ENCODE measurements at places on chromosomes 3 and 15.

DNA sequence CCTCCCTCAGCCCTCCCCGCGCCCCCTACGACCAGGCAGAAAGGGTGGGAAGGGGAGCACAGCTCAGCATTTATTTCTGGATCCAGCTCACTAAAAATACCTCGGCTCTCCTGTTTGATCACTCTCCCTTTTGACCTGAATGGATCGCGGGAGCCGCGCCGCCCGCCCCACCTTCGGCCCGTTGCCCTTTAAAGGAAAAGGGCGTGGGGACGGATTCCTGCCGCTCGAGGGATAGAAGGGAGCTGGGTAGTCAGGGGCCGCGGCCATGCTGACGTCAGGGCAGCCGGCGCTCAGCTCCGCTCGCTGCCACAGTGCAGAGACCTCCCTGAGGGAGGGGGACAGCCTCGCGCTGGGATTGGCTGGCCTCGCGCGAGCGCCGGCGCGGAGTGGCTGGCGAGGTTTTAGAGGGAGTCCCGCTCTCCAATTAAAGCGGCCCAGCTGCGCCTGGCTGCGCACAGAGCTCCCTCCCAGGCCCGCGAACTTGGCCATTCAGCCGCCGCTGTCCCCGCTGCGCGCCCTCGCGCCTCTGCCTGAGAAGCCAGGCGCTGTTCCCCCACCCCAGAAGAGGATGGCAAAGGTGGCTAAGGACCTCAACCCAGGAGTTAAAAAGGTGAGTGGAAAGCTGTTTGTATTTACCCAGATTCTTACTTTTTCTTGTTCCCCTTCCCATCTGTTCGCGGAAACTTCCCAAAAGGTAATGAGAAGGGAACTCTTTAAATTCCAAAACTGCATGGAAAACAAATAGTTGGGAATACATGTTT, at the start of gene LMCD1:
Gene LMCD1, plus strand, starts transcription at position 453 of the 761 bp plus-strand sequence. Its CDS starts 116 bp downstream, at position 569.
- peak; percentile 83 for DNase-seq

- no peak for DNase-seq
These were observed 24.9 kb upstream of the WNT5A start for GRCh38 chr3:55511895-55512570.

DNA sequence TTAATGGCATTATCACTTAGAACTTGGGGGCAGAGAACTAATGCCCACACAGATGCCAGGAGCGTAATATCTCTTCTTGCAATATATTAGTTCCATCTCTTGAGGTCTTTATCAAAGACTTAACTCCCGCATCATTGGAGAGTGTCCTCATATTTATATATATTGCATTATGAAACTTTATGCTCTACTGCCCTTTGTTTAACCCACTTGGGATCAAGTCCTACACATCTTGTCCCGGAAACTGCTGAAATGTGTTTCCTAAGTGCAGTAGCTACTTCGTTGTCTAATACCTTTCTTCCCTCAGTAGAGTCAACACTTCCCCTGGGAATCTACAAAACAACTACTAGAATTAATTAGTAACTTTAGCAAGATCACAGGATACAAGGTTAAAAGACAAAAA, 1029.2 kb downstream of the OTOL1 start:
- DNase-seq: no peak

GRCh38 chr15:54843006-54843405, 353.7 kb downstream of the RSL24D1 start:
- no peak for DNase-seq

DNA sequence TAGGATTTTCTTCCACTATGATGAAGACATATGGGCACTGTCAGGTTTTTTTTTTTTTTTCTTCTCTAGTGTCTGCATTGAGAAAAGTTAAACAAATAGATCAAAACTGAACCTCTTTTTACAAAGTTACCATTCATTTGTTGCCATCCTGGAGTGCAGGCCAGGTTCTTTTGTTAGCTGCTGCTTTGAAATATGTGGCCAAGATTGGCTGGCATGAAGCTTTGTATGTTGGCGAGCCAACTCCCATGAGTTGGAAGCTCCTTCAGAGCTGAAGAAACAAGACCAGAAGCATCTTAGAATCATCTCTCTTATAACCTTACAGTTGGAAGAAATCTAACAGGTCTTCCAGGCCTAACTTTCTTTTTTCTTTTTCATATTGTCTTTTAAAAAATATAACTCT, 346.5 kb downstream of the THSD4 start:
- no peak for DNase-seq

DNA sequence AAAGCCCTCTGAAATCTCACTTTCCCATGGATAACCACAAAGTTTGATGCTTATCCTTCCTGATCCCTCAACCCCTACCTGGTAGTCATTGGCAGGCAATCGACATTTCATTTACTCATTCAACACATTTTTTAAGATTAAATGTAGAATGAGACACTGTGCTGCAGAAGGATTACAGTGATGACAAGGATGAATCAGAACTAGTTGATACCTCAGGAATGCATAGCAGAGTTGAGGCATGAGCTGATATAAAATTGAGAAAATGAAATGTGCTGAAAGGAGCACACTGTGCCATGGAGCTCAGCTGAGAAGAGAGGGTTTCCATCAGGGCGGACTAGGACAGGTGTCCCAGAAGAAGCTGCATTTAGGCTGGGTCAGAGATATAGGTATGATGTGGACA, 48.9 kb upstream of the ACTL6A start:
- DNase-seq: no peak

GRCh38 chr3:140497331-140497730, 180.5 kb upstream of the TRIM42 start:
- no peak for DNase-seq

GRCh38 chr3:34884007-34884406, 755.3 kb upstream of the ARPP21 start:
- no peak for DNase-seq

DNA sequence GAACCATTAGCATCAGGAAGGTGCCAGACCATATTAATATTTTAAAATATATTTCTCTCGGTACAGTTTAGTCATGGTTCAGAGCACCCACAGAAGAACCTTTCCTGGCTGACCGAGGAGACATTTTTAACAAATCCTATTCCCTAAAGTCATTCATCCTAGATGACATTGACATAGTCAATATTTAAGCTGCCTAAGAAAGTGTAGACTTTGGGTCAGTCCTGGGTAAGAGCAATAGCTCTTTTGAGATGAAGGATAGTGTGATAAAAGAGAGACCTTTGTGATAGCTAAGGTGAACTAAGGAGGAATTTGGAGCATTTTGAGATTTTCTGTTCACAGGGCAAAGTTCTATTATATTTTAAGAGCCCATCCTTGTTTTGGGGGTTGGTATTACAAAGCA, 47.5 kb downstream of the ZNF609 start:
- DNase-seq: no peak

DNA sequence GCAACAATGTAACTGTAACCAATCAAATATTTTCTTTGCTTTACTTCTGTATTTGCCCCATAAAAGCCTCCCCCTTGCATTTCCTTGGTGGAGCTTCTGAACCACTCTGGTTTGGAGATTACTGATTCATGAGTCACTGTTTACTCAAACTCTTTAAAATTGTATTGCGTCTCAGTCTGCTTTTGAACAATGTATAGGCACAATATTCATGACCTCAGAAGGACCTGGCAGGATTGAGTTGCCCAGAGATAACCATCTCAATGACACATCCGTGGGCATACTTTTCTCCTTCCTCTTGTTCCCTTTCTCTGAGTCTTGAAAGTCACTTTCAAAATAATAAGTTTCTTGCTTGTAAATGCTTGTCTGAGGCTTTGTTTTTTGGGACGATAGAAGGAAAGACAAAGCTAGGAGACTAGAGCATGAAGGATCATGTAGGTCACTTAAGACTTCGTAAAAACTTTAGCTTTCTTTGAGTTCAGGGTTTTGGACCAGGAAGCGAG, 57.1 kb upstream of the POU1F1 start:
- DNase-seq: peak; percentile 16

DNA sequence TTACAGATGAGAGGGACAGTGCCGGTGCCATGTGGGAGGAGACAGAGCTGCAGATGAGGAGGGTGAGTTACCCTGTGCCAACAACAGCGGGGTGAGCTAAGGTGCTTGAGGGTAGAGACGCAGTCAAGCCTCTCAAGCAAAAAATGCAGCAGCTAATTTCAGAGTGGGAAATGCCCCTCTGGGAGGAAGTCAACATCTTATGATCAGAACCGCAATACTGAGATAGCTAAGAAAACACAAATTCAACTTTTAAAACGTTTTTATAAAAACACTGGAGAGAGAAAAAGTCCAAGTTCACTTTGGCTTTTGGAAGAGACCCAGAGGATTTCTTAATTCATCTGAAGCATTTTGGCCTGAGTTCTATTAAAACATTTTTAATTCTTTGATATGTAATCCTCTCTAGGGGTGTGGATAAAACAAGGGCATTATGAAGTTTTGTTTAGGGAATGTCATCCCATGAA, 319.2 kb downstream of the SLC9A9 start:
- DNase-seq: no peak

DNA sequence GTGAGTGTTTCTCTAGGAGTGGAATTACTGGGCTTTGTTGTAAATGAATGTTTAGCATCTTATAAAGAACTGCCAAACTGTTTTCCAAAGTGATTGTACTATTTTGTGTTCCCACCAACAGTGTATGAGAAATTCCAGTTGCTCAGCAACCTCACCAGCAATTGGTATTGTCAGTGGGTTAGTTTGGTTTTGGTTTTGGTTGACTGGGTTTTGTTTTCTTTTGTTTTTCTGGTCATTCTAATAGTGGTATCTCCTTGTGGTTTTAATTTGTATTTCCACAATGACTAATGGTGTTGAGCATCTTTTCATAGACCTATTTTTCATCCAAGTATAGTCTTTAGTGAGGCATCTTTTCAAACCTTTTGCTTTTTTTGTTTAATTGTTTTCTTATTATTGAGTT, 27.1 kb downstream of the FILIP1L start:
- peak; percentile 4 for DNase-seq

DNA sequence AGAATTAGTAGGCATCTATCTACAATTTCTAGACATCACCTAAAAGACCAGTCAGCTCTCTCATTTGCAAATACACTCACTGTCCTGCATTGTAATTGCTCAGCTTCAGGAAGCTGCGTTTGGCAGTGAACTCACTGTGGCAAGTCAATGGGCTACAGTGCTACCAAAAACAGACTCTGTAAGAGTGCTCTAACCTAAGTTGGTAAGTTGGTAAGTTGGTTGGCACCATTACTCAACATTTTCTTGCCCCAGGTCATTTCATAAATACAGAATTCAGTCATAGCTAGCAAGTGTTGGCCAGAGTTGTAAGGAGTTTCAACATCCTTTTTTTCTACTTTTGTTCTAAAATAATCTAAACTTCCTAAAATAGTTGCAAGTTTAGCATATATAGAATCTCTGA, 466.3 kb downstream of the NAALADL2 start:
- DNase-seq: no peak

GRCh38 chr3:170961616-170962400, 53.4 kb upstream of the EIF5A2 start:
- DNase-seq: peak; percentile 29

- DNase-seq: no peak
These were observed 36.0 kb upstream of the ULK4 start for GRCh38 chr3:41997702-41998550.

DNA sequence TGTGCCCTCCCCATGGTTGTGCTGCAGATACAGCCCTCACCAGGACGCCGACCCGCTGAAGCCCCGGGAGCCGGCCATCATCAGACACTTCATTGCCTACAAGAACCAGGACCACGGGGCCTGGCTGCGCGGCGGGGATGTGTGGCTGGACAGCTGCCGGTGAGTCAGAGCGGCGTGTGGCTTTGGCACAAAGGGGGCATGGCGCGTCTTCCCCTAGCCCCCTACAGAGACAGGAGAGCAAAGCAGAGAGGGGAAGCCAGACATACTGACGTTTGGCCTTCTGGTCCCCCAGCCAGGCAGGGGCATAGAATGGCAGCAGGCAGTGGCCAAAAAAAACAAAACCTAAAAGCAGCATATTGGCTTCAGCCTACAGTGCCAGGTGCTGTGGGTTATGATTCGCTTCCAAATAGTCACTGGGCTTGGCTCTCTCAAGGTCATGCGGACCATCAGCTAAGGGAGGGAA, 64.0 kb downstream of the MESD start:
- DNase-seq: no peak

- DNase-seq: no peak
These were observed 46.2 kb downstream of the DENND6A start for GRCh38 chr3:57646723-57647122.

DNA sequence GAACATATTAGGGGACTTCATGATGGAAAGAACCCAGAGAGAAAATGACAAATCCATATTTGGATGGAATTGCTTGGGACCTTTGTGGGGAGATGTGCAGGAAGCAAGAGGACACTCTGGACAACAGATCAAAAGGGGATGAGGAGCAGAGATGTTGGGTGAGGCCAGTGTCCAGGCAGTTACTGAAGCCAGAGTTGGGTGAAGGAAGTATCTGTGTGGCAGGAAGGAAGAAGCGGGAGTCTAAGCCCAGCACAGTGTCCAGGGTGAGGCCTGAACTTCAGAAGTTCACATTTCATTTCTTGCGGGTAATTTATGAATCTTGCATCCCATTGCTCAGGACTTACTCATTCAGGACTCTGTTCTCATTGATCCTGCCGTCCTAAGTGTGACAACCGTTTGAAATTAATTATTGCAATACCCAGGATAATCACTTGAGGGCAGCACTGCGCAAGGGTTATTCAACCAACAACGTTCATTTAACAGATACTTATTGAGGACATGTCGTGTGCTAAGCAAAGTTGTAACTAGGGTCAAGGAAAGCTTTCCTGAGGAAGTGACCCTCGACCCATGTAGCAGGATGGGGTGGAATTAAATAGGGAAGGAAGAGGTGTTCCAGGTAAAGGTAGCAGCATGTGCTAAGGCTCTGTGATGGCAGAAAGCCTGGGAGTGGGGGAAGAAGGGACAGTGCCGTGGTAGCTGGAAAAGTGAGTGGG, 61.3 kb upstream of the CMTM8 start:
- peak; percentile 86 for DNase-seq

DNA sequence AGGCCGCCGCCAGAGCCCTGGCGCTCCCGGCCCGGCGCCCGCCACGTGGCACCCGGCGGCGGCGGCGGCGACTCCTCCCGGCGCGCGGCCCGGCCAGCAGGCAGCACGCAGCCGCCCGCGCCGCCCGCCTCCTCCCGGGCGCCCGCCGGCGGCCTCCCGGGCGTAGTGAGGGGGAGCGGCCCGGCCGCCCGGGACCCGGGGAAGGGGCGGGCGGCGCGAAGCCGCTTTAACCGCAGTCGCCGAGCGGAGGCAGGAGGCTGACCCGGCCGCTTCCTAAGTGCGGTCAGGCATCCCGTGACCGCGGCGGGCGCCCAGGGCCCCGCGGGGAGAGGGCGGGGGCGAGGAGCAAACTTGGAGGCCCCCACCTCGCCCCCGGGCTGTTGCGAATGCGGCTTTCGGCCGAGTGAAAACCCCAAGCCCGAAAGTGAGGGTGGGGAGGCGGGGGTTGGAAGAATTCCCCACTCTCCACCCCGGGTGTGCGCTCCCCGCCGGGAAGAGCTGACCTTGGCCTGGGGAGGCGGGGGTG, 1.7 kb upstream of the HES1 start:
- DNase-seq: no peak

DNA sequence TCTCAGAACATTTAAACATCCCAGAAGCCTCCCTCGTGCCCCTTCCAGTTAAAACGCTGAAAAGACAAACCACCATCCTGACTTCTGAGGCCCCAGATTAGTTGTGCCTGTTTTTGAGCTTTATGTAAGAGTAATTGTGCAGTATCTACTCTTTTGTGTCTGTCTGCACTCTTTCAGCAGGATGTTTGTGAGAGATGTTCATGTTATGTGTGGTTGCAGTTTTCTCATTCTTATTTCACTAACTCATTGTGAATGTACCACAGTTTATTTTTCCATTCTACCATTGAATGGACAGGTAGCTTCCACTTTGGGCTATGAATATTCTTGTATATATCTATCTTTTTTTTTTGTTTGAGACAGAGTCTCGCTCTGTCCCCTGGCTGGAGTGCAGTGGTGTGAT, 40.3 kb downstream of the MINAR1 start:
- no peak for DNase-seq
